Amniotic stem cell (primary cell): ENCODE measurements at places on chromosomes 16 and 17.

DNA sequence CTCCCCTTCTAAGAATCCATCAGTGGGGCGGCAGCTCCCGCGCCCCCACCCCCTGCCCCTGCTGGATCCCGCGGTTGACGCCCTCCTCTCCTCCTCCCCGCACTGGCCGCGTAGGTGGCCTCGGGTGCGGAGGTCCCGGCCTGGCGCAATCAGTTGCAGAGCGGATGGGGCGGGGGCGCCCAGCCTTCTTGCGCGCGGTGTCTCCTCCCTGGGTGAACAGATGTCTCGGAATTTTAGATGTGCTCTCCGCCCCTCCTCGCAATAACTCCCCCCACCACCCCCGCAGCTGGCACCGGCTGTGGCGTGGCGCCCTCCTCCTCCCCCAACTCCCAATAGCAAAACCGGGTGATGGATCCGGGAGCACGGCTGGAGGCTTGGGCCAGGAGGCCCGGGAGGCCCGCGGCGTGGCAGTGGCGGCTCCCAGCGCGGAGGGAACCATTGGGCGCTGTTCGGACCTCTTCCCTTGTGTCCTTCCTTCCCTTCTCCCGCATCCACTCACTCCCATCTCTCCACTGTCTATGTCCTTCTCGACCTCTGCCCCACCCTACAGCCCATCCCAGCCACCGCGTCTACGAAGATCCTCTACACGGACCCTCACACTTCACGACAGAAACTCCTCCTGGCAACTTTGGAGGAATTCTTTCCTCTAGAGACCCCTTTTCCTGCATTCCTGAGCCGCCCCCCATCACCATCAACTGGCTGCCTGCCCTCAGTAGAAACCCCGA lies 11.0 kb downstream of the NEUROD2 start:
- no peak for DNase-seq

DNA sequence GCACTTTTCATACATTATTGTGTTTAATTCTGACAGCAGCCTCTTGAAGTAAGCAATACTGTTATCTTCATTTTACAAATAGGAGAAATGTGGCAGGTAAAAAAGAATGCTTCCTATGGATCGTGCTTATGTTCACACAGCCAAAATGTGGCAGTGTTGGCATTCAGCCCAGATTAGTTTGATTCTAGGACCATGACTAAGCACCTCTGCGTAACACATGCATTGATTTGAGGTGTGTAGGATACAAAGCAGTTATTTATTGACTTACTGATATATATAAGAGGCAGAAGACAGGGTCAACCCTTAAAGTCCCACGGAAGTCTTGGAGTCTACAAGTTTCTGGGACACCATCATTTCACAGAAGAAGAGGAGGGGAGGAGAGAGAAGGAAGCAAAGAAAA lies 1144.4 kb upstream of the GOT2 start:
- DNase-seq, result no peak

DNA sequence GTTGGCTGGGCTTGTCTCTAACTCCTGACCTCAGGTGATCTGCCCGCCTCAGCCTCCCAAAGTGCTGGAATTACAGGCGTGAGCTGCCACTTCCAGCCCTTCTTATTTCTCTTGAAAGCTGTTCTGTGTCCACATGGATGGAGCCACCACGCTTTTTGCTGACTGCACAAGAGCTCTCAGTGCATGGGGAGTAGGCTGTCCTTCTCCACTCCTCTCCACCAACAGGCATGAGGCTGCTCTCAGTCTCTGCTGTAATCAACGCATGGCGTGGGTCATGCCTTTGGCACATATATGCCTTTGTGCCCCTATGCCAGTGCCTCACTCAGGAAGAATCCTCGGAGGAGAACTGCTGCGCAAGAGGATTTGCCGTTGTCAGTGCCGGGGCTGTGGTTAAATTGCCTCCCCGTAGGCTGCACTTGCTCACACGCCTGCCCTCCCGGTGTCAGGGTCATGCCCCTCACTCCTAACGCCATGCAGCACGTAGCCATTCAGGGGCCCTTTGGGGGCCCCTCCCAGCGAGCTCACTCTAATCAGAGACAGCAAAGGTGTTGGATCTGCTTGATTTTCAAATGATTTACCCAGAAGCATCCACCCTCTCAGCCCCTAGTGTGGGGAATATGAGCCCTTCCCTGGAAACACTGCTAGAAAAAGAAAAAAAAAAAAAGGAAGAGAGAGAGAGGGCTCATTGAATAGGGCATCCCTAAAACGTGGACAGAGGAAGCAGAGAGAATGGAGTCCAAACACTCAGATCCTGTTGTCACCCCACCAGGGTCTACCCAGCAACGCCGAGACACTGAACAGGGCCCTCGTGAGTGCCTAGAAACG lies 47.5 kb upstream of the ZCCHC14 start:
- no peak for DNase-seq

DNA sequence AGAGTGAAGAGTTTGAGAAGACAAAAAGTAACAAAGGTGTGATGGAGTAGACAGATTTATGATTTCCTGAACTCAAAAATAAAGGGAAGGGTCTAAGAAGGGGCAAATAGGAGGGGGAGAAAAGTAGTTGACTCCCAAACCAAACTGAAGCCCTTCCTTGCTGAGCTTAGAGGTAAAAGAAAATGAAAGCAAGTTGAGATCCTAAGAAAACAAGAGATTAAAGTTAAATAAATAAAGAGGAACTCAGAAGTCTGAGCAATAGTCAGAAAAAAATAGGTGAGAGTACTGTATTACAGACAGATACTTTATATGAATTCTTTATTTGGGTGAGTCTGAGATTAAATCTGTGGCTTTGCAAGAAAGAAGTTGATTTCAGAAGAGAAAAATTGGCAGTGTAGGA lies 3.3 kb upstream of the PSMD12 start:
- no peak for DNase-seq

DNA sequence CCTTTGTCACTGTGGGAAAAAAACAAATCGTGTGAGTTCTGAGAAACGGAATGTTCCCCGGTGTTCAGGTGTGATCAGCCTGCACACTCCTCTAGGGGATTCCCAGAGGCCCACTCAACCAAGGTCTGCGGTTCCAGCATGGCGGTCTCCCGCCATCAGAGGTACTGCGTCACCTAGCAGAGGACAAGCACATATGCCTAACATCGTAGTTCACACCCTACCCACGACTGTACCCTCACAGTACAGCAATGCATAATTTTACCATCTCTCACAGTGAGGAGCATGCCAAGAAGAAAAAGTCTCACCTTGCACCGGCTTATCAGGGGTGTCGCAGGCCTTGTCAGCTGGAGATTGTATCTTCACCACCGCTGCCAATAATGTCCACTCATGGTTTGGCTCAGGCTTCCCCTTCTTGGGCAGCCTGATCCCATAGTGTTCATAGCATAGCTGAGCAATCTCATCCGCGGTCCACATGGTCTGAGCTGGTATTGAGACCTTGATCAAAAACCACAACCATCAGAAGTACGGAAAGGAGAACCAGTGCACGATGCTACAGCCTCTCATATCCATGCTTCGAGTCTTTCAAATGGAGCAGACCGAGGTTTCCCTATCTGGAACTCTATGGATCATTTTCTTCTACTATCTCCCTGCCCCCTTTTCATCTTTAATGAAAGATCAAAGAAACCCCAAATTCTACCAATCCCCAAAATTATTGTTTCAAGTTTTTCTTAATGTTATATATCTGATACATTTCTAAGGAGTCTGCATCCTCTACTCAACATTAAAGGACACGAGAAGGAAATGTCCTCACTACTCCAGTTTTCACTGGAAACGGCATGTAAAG lies 2.5 kb downstream of the ADAT1 start:
- DNase-seq, result no peak

- no peak for DNase-seq
Observed at GRCh38 chr16:75326333-75326732, 74.9 kb upstream of the BCAR1 start.

DNA sequence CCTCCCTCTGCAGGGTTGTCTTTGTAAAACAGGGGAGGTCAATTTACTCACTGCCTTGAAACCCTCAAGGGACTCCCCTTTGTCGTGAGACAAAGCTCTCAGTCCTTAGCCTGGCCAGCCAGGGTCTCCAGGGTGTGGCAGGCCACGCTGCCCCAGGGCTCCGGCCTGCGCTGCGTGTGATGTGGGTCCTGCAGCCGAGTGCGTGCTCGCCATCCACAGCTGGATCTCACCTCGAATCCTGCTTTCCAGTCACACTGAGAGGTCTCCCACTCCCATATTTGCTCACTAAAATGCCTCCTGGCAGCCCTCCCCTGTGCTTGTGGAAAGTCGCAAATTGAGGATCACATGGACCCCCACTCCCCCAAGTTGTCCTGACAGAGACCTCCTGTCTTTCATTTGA lies 10.0 kb upstream of the CLEC18C start:
- no peak for DNase-seq
